Activated CD4-positive, alpha-beta T cell treated with anti-CD3 and anti-CD28 coated beads, Interleukin-2, amount 10 ng/mL, durations not matched to agents 7 days and 5 days (primary cell): ENCODE measurements at places on chromosomes 13 and 19. TPM values are rescaled to one million over a fixed set of nuclear protein-coding genes. Genes with fewer than 3 reads are reported as not detected.

- no peak for DNase-seq
Observed at GRCh38 chr19:8460516-8461298, 15.9 kb downstream of the HNRNPM start.

GRCh38 chr13:95834134-95834765 is 157.3 kb downstream of the DNAJC3 start:
- peak; percentile 65 for DNase-seq

- no peak for DNase-seq
Observed at GRCh38 chr13:75197803-75198202, 284.2 kb downstream of the TBC1D4 start.

Gene PSG2
- total RNA-seq: not detected

- no peak for DNase-seq
Observed at GRCh38 chr19:44499559-44499958, 763 bp downstream of the ZNF180 start.

DNA sequence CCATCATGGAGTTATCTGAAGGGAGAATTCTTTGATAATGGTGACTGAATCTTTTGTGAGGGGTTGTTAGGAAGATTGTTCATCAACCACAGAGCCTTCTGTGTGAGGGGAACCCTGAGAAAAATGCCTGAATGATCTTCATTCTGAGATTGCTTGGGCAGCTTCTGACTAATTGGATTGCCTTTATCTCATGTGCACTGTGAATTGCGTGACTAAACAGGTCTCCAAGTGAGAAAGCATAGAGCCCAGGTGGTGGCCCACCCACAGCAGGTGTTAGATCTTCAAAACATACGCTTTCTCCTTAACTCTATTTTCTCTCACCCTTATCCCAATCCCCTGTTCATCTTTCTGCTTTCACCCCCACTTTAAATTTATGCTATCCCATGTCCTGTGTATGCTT is 58.3 kb downstream of the DOCK9 start:
- no peak for DNase-seq

GRCh38 chr19:48452289-48453190 is 2.8 kb upstream of the KCNJ14 start:
- DNase-seq: no peak

DNA sequence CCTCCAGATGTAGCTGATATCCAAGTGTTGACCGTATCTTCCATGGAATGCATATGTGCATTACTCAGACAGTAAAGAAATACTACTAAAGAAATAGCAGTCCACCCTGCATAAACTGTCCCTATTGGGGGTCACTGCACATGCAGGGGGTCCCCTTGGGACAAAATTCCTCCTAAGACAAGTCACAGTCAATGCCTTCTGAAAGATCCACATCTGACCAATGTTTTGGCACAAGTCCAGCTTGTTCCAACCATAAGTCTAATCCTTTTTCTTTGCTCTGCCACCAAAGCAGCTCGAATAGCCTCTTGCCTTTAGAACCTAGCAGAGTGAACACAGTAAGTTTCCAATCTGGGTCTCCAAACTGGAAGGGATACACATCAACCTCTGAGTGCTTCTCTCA is 87.9 kb downstream of the DIAPH3 start:
- no peak for DNase-seq

DNA sequence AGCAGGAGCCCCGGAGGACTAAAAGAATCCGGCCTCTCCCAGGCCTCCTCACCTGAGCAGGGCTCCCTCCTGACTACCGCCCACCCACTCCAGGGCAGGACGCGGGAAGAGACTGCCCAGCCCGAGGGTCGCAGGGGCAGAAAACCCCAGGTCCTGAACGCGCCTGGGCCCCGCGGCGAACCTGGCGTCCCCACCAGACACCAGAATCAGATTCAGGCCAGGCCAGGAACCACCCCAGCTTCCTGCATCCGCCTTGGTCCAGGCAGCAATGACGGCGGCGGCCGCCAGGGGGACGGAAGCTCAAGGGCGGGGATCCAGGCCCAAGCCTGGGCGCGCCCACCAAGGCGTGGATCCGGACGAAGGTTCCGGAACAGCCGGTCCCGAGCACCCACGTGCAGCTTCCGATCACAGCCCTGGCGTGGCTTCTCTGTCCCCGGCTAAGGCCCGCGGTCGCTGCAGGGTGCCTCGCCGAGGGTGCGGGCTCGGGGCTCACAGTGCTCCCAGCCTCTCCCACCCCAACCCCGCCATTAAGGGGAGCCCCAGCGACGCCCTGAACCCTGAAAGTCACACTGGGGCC is 3.6 kb downstream of the LGALS7 start:
- DNase-seq: peak; percentile 91
